ENCODE measurements at places on chromosomes 6 and 20.

GRCh38 chr6:1885576-1886011, 275.9 kb downstream of the FOXC1 start:
- DNase-seq = no peak

DNA sequence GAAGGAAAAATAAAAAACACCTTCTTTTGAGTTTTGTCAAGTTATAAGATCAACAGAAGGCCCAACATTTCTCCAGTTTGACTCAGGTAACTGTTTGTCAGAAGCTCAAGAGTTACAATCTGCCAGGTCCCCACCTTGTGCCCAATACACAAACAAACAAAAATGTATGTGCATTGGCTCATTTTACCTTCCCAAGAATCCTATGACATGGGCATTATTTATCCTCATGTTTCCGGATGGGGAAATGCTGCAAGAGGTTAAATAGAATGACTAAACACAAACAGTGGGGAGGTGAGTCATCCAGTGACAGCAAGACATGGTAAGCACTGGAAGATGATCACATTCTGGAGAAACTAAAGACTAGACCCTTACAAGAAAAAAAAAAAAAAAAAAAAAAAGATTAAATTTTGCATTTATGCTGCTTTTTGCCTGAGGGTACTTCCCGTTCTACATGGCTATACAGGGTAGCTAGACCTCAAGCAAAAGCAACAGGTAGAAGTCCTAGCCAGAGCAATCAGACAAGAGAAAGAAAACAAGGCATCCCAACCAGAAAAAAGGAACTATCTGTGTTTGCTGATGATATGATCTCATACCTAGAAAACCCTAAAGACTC, 23.6 kb upstream of the ANKRD60 start:
- DNase-seq = peak; percentile 76

DNA sequence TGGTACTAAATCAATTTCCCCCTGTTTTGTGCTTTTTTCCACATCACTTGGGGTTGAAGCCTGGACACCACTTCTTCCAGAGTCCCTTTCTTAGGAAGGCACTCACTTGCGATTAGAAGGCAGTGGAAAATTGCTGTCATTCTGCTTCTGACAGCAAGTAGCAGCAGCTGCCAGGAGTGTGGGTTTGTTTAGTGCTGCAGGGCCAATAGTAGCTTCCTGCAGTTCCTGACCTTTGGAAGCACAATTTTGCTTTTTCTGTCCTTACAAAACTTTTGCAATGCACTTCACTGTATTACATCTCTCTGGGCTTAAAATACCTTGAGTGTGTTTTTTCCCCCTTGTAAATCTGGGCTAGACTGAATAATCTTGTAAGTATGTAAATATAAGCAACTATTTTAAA, 12.5 kb upstream of the HLA-DRA start:
- DNase-seq = no peak

DNA sequence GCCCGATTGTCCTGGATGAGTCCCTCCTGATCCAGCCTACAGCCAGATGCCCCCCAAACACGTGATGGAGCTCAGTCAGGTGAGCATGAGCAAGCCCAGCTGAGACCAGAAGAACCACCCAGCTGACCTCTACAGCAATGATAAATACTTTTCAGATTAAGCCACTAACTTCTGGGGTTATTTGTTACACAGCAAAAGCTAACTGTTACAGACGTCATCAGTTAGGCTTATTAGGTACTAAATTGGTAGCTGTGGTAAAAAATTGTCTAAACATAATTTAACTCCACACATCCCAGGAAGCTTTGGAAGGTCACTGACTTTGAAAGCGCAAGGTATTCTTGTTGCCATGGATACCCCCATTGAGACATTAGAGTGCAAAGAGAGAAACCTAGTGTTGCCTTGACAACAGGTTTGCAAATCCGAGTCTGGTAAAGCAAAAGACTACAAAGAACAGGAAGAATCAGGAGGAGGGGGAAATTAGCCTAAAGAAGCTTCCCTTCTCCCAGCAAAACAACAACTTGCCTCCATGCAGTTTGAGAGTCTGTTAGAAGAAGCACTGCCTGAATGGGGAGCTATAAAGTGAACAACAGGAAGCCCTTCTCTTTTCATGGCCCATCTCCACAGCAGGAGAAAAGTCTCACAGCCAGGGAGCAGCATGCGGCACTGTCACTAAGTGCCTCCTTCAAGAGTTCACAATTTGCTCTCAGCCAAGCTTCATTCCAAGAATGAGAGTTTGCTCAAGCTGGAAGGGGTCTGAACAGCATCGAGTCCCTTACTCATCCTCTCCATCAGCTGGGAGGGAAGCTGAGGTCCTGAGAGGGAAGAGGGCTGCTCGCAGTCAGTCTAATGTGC, 41.7 kb upstream of the ZNF831 start:
- DNase-seq = no peak

DNA sequence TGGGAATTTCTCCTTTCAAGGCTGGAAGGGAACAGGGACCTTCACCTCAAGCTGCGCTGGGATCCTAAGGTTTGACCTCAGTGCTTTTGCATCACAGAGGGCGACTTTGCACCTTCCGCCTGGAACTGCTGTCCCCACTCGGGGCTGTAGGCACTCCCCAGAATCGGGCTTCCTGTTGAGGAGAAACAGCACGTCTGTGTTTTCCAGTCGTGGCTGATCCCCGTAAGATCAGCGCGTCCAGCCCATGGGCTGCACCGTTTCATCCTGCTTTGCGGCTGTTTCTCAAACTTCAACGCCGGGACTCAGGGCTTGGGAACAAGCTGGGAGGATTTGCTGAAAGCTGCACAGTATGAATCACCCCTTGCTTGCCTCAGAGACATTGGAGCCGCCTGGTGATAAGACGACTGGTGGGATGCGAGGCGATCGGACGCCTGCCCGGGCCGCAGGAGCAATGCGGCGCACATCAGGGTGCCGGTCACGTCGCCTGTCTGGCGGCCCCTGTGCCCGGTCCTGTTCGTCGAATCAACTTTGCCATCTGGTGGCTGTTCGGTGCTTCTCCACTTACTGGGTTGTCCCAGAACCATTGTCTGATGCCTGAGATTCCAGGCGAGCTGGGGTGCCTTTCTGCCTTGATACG, 53.6 kb upstream of the FRMD1 start:
- no peak for DNase-seq

- no peak for DNase-seq
These were observed 46.2 kb downstream of the EDN1 start for GRCh38 chr6:12336121-12336971.

DNA sequence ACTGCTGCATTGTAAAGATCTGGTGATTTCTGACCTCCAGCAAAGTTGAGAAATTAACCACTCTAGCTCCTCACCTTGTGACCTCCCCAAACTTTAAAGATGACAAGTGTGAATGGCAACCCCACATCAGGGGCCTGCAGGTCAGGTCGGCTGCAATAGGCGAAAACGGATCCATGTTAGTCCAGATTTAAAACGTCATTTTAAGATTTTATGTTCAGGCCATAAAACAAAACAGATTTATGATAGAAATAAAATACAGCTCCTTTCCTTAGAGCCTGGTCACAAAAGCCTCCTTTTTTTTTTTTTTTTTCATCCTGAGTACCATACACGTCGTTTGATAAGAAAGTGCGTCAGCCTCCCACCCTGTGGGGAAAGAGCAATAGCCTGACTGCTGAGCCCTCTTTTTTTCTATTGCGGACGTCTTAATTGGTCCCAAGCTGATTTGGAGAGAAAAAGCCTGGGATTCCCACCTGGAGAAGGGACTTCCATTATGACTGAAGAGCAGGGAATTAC, 519.2 kb upstream of the NOX3 start:
- no peak for DNase-seq

GRCh38 chr6:156849806-156850205, 72.6 kb downstream of the ARID1B start:
- DNase-seq = no peak

- no peak for DNase-seq
These were observed 356.2 kb downstream of the GJA1 start for GRCh38 chr6:121791396-121792315.

- no peak for DNase-seq
These were observed 1.7 kb downstream of the FKBP5 start for GRCh38 chr6:35686873-35687555.

DNA sequence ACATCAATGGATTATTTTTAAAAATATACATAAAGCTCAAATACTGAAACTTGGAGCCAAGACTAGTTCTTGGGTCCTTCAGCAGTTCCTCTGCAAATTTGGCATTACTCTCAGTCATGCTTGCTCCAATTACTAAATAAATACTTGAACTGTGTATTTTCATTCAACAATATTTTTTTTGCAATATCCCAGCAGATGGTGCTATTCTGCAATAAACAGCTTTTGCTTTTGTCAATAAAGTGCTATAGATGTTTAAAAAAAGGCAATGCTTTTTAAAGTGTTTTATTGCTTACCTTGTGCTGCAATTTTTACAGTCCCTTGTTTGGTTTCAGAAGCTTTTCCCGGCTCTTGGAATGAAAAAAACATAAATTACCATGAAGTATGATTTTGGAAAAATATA, 243.4 kb downstream of the TRDN start:
- no peak for DNase-seq

- DNase-seq = no peak
These were observed 21.4 kb upstream of the TXLNB start for GRCh38 chr6:139313229-139313628.

DNA sequence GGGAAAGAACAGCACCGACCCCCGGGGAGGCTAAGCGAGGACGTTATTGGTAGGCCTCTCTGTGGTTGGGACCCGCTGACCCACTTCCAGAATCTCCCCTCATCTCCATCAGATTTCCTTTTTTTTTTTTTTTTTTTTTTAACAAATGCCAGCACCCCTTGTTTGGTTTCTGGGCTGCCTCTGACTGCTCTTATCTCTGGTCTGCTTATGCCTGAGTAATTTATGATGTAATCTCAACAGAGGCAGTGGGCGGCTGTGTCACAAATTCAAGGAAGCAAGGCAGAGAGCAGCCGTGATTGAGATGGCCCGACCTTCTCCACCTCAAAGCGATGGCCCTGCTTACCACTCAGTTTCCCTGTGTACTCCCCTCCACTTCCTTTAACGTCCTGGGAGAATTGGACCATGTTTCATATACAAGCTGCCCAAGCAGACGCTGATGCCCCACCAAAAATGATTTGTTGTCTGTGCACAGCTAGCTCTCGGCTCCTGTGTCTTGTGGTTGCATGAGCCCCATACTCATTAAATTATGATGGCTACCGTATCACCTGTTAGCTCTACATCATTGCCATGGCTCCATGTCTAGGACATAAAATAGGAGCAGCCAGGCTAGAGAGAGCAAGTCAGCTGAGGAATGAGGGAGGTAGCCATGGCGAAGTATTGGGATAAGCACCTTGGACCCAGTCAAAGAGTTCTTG, 98.1 kb downstream of the ZNF217 start:
- DNase-seq = no peak

- DNase-seq = no peak
These were observed 130.9 kb downstream of the CARMIL1 start for GRCh38 chr6:25410102-25410501.

DNA sequence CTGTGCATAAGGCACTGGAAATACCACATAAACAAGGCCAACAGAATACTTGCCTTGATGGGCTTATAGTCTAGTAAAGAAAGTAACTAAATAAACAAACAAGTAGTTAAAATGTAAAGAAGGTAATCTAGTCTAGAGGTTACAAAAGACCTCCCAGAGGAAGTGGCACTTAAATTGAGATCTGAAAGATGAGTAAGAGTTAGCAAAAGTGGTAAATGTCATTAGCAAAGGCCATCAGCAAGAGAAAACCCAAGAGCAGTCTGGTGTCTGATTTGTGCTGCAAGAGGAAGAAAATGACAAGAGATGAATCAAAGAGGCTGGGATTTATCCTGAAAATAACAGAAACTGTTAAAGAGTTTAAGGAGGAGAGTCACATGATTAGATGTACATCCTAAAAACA, 96.6 kb upstream of the SMLR1 start:
- no peak for DNase-seq

DNA sequence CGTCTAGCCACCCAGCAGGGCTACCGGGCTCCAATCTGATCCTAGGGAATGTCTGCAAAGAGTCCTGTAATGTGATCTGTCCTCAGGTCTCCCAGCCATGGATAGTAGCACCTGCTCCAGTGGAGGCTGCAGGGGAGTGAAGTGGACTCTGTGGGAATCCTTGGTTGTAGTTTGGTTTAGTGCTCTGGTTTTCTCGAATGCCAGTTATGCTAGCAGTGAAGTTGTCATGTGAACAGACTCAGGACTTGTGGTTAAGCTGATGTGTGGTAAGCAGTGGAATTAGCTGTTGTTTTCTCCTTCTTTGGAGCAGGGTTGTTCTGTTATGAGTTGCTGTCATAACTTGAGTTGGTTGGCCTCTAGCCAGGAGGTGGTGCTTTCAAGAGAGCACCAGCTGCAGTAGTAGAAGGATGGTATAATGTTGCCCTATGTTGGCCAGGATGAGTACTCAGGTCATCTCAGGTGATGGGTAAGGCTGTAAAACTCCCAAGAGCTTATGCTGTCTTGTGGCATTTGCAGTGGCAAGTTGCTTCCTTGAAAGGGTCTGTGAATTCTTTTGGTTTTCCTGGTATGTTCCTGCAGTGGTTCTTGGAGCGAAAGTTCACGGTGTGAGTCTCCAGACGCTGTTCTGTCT, 390.2 kb downstream of the UTRN start:
- peak; percentile 12 for DNase-seq

DNA sequence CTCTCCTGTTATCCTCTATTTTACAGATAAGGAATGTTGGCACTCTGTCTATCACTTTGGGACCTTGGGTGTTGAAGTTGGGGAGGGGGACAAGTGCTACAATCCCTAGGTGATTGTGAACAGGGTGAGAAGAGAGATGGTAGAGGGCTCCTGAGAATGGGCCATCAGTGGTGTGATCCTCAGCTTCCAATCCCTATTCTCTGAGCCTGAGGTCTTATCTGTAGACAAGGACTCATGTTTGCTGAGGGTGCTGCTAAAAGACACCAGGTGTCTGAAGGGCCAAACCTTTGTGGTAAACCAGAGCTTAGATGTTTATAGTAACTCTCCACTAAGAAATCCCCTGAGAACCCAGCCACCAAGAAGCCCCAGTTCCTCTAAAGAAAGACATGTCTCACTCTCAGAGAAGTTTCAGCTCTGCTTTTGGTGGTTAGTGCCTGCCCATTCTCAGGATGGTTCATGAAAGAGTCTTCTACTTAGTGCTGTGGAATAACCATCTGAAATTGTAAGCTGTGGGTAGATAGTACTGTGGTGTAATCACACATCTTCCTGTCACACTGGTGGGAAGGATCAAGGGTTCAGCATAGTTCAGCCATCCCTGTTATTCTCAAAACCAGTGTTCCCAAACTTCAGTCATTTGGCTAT, 58.2 kb upstream of the IL20RA start:
- no peak for DNase-seq

- no peak for DNase-seq
These were observed 192.1 kb upstream of the CCN2 start for GRCh38 chr6:132143258-132143657.

- no peak for DNase-seq
These were observed 121.7 kb downstream of the UTRN start for GRCh38 chr6:144406796-144407195.

GRCh38 chr6:108581237-108581931, 20.7 kb downstream of the FOXO3 start:
- DNase-seq = no peak

- DNase-seq = no peak
These were observed 1.5 kb downstream of the REPS1 start for GRCh38 chr6:138986578-138986977.

- no peak for DNase-seq
These were observed 34.5 kb upstream of the PCMTD2 start for GRCh38 chr20:64220891-64221527.
